ENCODE measurements at places on chromosomes 13 and 19.

GRCh38 chr13:106415971-106416370, 119.5 kb downstream of the EFNB2 start:
- DNase-seq, result no peak

DNA sequence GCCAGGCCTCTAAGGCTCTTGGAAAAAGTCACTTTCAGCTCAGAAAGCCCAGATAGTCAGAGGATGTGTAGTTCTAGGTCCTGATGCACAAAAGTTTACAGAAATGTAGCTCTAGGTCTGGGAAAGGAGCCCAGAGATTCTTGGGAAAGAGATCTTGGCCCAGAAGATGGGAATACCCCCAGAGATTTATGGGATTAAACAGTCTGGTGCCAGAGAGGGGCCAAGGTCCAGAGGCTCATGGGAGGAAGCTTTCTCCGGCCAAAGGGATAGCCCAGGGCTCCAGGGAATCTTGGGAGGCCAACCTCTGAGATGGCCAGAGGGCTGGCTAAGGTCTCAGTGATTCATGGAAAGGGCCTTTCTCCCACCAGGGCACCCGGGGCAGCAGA, 15.2 kb downstream of the BCAT2 start:
- no peak for DNase-seq

DNA sequence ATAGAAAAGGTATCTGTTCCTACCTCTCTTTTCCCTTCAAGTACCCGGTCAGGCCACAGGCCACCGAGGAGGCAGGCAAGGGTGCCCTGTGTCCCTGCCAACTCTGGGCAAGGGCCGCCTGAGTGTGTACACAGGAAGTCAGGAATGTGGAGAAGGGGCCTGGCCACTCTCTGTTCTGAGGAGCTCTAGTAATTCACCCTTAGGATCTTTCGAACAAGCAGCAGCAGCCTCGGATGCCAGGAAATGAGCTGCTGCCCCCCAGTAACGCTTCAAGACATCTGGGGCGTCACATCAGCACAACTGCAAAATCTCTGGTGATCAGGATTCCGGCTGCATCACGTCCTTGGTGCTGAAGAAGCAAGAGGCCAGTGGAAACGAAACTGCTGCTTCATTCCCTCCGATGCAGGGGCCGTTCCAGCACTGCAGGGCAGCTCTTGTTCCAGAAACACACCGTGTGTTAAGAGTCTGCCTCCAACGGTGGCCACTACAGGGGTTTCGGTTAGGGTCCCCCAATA, 2.0 kb downstream of the RAB20 start:
- no peak for DNase-seq

DNA sequence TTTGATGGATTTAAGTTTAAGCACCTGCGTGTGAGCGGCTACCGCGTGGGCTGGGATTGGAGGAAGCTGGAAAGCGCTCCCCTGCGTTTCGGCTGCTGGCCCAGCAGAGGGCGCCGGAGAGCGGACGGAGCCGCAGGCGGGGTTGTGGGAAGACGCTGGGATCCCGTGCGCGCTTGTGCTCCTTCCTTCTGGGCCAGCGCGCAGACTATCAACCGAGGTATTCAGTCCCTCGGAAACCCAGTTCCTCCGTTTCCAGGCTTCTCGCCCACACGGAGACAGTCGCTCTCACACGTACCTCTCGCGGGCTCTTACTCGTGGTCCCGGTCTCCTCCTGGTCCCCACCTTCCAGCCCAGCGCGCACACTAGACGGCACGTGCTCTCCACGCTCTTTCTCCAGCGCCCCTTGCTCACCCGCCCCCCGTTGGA, 28.8 kb downstream of the EPN1 start:
- no peak for DNase-seq

DNA sequence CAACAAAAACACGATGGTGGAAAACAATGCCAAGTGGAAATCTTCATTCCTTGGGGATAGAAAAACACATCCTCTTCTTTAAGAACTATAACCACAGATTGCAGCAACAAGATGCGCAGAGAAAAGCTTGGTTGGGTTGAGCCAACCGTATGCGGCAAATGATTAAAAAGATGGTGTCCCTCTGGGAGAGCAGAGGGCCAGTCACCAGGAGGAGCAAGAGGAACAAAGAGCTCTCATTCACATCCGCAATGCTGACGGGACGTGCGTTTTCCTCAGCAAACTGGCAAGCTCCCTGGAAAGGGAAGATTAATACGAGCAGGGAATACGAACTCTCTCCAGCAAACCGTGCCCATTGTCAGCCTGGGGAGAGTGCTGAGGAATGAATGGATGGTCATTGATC, 141.6 kb downstream of the KATNAL1 start:
- no peak for DNase-seq

- no peak for DNase-seq
These were observed 296.3 kb downstream of the NALCN start for GRCh38 chr13:101120007-101120406.
